Stimulated activated CD4-positive, alpha-beta T cell treated with anti-CD3 and anti-CD28 coated beads, TNF-alpha, amount 100 ng/mL, for 4 hours (primary cell): ENCODE measurements at places on chromosomes 4 and X.

GRCh38 chr4:154319736-154320135 is 171.9 kb downstream of the DCHS2 start:
- no peak for DNase-seq

DNA sequence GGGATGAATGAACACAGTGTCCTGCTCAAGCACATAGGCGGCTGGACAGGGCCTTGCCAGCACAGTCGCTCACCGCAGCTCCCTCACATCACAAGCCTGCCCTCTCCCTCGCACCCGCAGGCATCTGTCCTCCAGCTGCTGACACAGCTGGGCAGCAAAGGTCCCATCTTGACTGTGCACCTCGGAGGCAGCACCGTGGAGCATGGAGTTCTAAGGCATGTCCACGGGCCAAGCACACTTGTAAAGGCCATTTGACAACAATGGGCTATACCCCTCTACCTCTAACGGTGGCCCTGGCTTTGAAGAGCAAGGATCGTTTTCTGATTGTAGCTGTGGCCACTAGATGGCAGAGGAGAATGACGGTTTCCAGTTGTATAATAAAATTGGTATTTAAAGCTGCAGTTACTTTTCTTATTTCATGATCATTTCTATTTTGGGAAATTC is 53.8 kb downstream of the APLN start:
- DNase-seq: no peak

GRCh38 chrX:16999275-16999674 is 52.8 kb downstream of the REPS2 start:
- DNase-seq: no peak

DNA sequence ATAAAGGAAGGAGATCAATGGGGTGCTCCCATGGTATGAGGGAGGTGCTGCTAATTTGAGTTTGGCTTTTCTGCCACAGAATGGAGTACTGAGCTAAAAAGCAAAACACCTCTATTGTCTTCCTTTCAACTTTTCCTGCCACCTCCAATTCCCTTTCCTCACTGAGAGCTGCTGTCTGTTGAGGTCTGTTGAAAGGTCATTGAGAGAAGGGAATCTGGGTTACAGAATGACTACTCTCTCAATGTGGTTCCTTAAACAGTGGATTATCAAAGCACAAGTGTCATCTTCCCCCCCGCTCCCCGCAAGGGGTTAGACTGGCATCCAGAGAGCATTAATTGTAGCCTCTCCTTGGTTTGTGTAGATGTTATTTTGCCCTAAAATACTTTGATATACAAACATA is 10.7 kb downstream of the USP9X start:
- DNase-seq: no peak
